Suppressor macrophage (primary cell): ENCODE measurements at places on chromosomes 7 and 10.

GRCh38 chr7:55073976-55074528 lies 55.2 kb downstream of the EGFR start:
- no peak for DNase-seq

DNA sequence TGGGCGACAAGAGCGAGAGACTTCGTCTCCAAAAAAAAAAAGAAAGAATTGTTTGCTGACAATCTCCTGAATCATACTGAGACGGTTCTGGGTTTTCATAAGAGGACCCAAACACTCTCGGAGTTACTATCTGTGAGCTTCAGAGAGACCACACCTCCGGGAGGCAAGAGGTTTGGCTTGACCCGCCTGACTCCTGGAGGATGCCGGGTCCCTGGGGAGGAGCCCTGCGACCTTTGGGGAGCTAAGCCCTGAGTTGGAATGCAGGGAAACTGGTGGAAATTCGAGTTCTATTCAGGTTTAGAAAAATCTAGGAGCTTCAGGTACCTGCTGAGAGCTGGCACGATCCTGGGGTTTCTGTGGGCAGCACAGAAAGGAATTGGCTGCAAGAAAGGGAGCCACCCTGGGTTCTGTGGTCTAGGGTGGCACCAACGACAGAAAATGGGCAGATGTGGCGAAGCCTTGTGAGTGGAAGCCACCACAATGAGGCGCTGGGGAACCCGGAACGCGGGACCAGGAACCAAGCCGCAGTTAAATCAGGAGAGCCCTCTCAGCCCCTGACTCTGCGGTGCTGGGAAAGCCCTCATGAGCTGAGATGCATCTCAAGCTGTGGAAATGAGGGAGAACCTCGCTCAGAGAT lies 21.9 kb upstream of the GATAD1 start:
- DNase-seq = no peak

GRCh38 chr7:52764492-52765169 lies 270.8 kb upstream of the POM121L12 start:
- no peak for DNase-seq

GRCh38 chr10:14659626-14660196 lies 115.0 kb downstream of the FAM107B start:
- DNase-seq = peak; percentile 73

DNA sequence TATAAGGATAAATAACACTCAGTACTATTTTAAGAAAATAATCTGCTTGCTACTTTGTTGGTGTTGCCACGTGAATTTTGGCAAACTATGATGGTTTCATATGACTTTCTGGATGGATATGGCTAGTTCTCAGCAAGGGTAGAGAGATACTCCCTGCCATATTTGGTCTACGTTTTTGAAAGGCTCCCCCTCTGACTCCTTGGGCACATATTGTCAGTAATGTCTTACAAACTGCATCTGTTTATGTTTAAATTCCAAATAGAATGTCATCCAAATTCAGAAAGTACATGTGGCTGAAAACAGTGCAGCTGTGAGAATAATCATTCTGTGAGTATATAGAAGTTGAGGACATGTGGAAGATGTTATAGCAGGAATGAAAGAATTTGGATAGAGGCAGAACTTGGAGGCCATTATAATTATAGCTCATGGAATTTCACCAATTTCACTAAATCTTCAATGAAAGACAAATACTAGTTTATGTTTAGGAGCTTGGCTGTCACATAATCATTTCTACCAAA lies 107.8 kb downstream of the SRI start:
- no peak for DNase-seq

DNA sequence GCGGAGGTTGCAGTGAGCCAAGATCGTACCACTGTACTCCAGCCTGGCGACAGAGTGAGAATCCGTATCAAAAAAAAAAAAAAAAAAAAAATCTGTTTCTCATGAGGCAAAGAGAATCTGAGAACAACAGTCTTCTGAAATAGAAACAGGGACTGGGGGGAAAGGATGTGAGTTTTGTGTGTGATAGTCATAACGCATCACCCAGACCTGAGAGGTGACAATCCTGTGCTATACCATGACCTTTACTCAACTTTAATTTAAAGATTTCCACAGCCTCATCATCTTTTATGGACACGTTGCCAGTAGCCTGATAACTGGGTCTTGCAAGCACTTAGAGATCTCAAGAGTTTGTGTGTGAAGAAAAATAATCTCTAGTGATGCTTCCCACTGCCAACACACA lies 2.3 kb downstream of the ATXN7L1 start:
- no peak for DNase-seq

GRCh38 chr7:127903892-127904669 lies 127.2 kb downstream of the LRRC4 start:
- peak; percentile 40 for DNase-seq

DNA sequence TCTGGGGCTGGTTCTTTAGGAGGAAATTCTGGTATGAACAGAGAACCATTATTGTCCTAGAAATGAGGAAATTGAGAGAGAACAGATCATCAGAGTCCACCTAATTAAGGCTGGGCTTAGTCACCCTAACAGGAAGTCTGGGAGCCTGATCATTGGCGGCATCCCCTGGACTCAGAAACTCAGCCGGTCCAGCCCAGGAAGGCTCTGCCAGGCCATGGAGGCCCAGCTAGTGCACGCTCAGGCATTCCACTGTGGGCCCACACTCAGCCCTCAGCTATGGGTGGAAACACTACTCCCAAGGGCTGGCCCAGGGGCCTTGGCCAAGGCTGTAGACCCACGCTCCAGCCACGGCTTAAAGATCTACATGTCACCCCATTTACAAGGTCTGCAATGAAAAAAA lies 109.2 kb downstream of the PTPN20 start:
- DNase-seq = peak; percentile 77

DNA sequence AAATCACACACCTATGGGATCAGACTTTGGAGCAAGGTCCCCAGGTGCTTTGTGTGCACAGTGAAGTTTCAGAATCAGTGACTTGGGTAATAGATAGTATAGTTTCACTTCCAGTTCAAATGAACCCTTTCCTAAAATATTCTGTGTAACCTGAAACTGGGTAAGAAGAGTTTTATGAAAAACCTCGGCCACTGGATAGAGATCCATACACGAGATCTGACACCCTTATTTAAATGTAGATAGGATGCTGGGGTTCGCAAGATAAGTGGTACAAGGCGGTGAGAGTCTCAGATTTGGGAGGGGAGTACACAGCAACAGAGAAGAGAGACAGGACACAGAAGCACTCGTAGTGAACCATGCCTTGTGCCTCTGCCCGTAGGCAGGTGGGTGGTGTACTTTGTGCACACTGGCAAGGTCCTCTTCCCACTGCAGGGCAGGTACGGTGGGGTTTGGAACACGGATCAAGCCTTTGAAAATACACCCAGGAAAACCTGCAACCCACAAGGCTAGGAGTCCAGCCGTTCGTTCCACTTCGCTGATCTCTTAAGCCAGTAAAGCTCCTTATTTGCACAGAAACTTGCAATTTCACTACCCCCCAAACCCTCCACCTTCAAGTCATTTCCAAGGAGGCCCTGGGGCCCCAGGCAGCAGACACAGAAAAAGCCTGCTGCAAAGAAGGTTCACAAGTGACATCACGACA lies 162.8 kb downstream of the USP6NL start:
- DNase-seq = no peak

- DNase-seq = no peak
Measured at GRCh38 chr10:7563770-7564169, 103.0 kb downstream of the ITIH5 start.

DNA sequence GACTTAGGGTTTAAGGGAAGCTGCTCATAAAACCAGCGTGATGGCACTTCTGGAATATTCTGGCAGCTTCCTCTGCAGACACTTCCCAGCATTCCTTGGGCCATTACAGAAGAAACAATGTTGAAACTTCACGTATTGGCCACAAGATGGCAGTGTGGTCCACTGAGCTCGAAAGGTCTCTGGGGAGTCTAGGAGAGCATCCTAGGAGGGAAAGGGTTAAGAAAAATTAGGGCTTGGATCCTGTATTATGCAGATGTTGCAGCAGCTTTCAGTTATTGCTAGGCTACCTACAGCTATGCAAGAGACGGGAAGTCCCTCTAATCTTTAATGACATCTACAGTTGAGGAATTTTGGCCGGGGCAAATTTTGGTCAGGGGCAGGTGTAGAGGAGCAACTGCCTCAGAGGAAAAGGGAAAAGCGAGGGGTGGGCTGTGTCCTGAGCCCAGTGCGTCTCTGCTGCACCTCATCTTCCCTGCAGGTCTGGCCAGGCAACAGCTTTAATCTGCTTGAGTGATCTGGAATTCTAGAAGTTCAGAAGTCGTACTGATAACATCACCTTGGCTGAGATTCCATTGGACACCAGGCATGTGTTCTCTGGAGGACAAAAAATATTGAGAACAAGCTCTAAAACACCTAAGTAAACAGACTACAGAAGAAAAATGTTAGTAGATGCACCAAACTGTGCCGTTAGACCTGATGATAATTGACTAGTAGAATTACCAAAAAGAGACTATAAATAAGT lies 220.8 kb upstream of the PRSS58 start:
- peak; percentile 62 for DNase-seq

- no peak for DNase-seq
Measured at GRCh38 chr7:134469622-134470021, 10.7 kb upstream of the AKR1B1 start.

DNA sequence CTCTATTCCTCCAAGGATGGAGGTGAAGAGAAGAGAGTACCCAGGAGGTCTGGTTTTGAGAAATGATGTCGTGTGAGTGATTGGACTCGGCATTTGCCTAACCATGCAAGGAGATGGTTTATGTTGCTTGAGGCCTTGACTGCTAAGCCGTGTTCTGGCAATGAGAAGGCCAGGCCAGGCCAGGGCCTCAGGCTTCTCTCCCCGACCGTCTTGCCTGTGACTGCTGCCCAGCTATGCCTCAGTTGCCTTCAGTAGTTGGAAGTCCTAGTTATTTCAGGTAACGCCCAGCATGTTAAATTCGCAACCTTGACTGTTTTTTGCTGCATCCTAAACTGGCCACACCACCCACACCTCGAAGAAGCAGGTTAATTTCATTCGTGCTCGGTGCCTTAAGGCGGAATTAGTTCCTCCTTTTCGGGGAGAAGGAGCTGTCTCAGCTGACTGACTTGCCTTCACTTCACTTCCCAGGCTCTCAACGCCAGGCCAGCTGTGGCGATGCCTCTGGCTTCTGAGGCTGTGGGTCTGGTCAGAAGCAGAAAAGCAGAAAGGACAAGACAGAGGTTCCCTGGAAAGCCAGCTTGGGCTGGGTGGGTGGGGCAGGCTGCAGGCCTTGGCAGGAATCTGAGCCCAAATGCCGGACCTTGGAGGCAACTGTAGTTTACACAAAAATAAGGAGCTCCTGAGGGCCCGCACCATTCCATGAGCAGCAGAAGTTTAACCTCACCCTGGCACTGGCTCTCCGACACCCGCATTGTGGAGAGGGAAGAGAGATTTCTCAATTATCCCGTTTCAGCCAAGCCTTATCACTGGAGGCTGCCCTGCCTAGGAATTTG lies 61.9 kb upstream of the SAMD8 start:
- peak; percentile 73 for DNase-seq

DNA sequence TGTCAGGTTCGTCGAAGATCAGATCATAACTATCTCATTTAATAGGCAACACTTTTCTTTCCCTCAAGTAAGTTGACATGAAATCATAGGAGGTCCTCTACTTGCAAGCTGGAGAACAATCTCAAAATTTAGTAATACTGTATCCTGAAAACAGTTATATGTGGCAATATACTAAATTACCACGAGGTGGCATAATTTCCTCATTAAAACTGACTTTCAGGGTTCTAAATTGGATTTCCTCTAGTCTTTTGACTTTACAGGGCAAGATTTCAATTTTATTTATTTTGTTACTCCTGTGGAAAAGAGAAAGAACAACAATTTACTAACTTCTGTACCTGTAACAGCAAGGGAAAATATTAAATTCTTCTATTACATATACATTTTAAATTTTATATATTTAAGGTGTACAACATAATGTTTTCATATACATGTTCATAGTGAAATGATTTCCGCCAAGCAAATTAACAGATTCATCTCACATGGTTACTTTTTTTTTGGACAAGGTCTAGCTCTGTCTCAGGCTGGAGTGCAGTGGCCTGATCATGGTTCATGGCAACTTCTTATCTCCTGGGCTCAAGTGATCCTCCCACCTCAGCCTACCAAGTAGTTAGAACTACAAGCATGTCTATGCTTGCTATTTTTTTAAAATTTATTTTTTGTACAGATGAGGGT lies 53.4 kb upstream of the CYP2C18 start:
- peak; percentile 30 for DNase-seq

- peak; percentile 54 for DNase-seq
Measured at GRCh38 chr7:137454246-137454724, 110.8 kb upstream of the PTN start.
